ENCODE measurements at places on chromosomes 4 and X. TPM values are rescaled to one million over a fixed set of nuclear protein-coding genes. Genes with fewer than 3 reads are reported as not detected.

DNA sequence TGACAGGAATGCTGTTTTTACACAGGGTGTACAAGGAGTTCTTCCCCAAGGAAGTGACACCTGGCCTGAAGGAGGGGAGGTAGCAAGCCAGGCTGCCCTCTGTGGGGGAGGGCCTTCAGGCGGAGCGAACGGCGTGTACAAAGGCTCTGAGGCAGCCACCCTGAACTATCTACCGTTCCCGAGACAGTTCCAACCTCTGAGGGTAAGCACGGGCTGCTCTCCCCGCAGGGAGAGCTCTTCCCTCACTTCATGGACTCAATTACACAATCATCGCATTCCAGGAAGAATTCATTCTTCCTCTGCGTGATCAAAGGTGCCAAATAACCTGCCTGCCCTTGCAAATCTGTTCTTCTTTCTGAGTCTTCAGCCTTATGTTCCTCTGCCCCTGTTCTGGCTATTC, 4.8 kb downstream of the ELK1 start:
- DNase-seq, result no peak

- DNase-seq, result no peak
These were observed 29.1 kb downstream of the PHOX2B start for GRCh38 chr4:41719417-41719816.

DNA sequence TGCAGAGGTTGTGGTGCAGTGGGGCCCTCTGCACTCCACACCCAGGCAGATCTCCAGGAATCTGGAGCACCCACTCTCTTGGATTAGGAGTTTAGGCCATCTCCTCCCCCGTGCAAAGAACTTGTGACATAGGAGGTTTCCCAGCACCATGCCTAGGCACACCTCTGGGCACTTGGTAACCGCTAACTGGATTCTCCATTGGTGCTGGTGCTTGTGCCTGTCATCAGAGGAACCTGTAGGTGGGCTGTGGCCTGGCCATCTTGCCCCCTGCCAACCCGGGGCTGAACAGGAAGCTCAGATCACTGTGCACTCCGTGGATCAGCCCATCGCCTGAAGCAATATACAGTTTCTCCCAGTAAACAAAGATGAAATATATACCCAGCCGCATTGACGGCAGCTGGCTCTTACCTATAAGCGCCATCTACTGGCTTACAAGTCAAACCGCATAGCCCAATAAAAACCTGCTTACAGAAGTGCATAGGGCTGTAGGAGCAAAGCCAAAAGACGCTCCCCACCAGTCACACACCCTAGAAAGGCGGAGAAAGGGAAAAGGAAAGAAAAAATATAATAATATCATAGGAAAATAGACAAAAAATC, 19.1 kb upstream of the TEX13B start:
- DNase-seq, result no peak

DNA sequence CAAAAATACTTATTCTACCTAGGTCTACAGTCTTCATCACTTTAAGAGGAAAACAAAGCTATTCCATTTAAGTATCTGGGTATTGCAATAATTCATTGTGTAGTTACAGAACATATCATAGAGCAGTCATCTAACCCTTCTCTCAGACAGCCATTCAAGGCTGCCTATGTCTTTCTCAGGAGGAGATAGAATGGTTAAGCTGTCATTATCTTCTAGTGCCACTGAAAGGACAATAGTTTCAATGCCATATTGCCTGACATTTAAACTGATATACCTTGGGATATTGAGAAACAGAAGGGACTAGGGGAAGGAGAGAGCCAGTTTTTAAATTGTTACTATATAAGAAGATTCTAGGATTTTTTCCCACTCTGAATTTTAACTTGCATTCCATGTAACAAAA, 527.0 kb downstream of the GRID2 start:
- no peak for DNase-seq

DNA sequence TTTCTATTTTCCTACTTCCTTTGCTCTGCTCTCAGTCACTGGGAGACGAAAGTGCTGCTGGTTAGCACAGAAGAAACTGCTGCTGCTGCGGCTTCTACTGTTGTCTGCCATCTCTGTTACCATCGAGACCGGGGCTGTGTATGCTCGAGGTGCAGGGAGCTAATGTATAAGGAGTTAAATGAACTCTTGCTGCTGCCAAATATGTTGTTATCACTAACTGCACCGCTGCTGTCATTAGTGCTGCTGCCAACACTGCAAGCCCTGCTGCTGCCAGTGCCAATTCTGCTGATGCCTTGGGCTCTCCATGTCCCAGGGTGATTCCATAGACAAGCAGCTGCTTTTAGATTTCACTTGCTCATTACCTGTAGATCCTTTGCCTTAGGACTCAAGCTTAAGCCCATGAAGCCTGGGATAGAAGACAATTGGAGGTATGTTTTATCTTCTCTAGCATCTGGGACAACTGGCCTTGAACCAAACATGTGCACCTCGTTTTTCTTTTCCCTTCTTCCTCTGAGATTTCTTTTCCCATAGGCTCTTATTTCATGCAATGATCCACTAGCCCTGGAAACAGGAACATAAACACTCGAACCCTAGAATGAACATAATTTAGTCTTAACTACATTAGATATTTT, 107.8 kb downstream of the CCSER1 start:
- DNase-seq, result no peak

GRCh38 chrX:264634-265455, 16.3 kb upstream of the PLCXD1 start:
- no peak for DNase-seq

GRCh38 chrX:98962996-98963395, 1447.1 kb downstream of the PCDH19 start:
- no peak for DNase-seq

DNA sequence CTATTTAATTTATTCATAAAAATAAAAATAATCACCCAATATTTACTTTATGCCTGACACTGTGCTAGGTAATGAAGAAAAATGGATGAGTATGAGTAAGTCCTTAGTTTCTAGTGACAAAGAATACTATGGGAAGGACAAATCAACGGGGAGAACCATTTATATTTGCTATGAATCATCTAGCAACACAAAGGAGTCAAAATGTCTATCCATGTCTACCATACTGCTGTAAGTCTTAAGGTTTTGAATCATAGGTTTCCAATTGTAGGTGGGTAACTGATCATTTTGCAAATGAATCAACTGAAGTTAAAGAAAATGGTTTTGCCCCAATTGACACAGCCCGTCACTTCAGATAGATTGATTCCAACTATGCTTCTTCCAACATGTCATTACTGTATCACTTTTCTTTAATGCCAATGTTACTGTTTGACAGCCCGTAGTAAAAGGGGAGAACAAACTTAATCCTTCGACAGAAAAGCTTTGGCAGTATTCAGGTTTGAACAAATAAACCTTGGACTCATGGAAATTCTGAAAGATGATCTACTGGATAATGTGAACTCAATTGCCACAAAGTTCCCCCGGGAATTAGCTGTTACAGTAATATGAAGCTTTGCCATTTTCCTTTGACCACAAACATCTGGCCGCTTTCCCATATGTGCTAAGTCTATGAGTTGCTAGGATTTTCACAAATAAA, 3.2 kb downstream of the TDO2 start:
- no peak for DNase-seq

GRCh38 chr4:146191766-146192458, 16.4 kb downstream of the LSM6 start:
- no peak for DNase-seq

IL21 gene
- total RNA-seq, result 2.8 TPM

BGN gene
- total RNA-seq, result not detected

PI4K2B gene
- 49.2 TPM for total RNA-seq

ZCCHC18 gene
- 1.6 TPM for total RNA-seq

RAB28 gene
- total RNA-seq, result 18.5 TPM

GDI1 gene
- 114 TPM for total RNA-seq

ADH1B gene
- total RNA-seq, result not detected

SYTL5 gene
- not detected for total RNA-seq

F9 gene
- total RNA-seq, result not detected

BCORL1 gene
- 6.9 TPM for total RNA-seq
